DMS 273 treated with DMSO at 0.1 percent for 48 hours (cell line): ENCODE measurements at places on chromosomes 4 and X.

DNA sequence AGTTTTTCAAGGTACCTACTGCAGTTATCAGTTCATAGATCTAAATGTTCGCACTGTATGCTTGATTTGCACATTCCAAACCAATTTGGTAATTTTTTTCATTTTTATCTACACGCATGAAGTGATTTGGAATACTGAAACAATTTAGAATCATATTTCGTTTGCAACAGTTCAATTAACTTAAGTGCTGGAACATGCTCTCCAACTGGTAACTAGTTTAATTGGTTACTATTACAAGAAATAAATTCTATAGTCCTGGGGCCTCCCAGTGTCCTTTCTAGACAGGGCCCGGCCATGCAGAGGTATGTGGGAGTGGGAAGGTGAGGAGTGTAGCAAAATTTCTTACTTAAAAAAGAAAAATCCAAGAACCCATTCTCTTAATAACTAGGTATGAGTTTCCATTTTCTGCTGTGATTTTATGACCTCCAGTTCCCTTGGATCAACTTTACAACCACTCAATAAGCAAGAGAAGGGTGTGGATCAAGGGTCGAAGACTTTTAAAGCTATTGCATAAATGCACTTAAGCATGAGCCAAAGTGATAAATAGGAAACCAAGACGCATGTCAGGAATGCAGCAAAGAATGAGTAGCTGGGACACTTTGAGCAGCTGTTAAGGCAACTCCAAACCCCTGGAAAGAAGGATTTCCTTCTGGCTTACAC lies 106.9 kb downstream of the PPARGC1A start:
- no peak for DNase-seq

- DNase-seq = no peak
Measured at GRCh38 chrX:26722666-26723428, 506.9 kb downstream of the MAGEB5 start.

DNA sequence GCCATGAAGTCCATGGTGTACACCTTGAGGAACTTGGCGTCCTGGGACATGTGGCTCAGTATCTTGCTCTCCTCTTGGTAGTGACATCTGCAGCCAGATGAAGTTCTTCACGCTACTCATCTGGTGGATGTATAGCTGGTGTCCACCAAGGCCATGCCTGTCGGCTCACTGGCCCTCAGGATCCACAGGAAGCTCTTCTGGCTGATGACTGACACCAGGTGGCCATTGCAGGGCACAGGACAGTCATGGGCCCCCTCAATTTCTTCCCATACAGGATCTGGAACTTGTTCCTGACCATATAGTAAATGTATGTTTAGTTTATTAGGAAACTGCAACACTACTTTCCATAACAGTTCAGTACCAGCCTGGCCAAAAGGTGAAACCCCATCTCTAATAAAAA lies 10.3 kb upstream of the CLCN5 start:
- DNase-seq = no peak

- no peak for DNase-seq
Measured at GRCh38 chrX:71151366-71151765, 6.7 kb downstream of the NLGN3 start.

DNA sequence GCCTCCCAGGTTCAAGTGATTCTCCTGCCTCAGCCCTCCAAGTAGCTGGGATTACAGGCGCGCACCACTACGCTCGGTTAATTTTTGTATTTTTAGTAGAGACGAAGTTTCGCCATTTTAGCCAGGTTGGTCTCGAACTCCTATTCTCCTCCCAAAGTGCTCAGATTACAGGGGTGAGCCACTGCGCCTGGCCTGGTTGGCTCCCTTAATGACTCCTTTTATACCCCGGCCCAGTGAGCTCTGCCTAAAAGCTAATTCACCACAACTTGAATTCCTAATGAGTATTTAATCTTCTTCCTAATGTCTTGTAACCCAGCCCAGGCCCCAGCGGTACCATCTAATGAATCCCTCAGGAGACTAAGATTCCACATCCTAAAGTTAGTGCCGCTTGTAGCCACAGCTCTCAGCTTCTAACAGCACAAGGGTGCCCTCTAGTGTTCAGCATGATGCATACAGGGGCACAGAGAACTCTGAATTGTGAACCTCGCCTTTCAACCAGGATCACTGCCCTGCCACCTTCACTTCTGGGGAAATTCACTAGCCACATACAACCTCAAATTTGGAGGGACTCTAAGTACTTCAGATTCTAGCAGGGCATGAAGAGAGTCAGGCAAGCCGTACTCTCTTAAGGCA lies 89.5 kb downstream of the OR13H1 start:
- peak; percentile 14 for DNase-seq

GRCh38 chr4:94372991-94373390 lies 30.4 kb upstream of the HPGDS start:
- no peak for DNase-seq

DNA sequence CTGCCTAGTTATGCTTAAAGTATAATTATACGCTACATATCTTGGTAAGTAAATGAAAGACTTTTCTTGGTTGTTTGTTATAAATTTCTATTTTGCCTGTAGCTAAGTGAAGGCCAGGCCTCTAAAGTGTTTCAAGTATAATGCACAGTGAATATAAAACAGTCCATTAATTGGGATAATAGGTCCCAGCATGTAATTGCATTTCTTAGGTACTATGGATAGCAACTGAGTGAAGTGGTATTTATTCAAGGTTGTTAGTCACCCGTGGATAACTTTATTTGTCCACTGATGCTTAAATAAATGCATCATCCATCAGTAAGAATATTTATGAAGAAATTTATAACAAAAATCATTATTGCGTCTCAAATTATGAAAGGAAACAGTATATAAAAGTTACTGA lies 59.1 kb downstream of the TEX13C start:
- DNase-seq = no peak

DNA sequence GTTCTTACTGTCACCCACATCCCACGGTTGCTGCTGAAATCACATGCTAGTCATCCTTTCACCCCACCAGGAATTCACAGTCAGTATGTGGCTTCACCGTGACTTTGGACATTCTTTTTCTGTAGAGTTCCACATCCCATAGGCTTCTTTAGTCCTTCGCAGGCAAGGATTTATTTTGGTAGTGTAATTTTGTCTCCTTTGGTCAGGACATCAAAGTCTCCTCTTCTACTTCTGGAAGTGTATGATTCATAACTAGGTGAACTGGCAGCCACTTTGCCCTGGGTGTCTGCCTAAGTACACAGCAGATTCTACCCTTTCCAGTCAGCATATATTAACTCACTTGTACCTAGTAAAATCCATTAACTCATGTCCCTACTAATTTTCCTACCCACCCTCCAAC lies 38.3 kb upstream of the MMAA start:
- DNase-seq = no peak

DNA sequence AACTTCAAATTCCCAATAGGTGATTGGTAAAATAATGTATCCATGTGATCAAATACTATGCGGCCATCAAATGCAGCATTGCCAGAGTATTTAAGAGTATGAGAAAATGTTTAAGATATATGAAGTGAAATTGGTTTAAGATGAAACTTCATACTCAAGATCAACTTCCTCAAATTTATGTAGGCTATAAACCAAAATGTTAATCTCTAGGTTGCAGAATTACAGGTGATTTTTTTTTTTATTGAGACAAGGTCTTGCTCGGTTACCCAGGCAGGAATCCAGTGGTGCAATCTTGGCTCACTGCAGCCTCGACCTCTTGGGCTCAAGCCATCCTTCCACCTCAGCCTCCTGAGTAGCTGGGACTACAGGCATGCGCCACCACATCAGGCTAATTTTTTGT lies 25.3 kb downstream of the ACSL4 start:
- no peak for DNase-seq

- DNase-seq = no peak
Measured at GRCh38 chr4:40152637-40153036, 44.2 kb upstream of the RHOH start.

GRCh38 chr4:148216866-148217814 lies 225.1 kb downstream of the NR3C2 start:
- no peak for DNase-seq

GRCh38 chr4:478373-478772 lies 20.6 kb downstream of the ZNF721 start:
- no peak for DNase-seq

- DNase-seq = no peak
Measured at GRCh38 chr4:21979196-21979595, 30.6 kb upstream of the KCNIP4 start.

GRCh38 chrX:133654811-133655210 lies 239.5 kb upstream of the GPC4 start:
- DNase-seq = no peak

DNA sequence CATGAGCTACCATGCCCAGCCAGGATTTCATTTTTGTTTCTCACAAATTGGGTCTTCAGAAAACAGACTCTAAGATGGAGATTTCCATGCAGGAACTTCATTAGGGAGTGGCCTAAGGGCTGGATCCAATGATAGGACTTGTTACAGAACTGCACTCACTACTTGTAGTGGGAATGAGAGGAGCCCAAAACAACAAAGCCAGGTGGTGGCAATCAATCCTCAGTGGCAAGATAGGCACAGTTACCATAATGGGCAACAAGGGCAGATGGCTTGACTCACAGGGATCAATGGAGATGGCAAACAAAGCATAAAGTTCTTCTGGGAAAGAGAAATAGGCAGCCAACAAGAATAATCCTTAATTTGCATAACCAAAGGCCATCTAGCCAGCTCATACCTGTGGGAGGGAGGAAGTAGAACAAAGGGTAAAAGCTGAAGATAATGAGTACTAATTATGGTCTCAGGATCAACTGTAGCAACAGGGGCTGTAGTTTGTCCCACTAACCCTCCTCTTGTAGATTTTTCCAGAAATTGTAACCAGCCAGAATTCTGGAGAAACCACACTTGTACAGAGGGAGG lies 72.8 kb upstream of the MAPK10 start:
- no peak for DNase-seq

DNA sequence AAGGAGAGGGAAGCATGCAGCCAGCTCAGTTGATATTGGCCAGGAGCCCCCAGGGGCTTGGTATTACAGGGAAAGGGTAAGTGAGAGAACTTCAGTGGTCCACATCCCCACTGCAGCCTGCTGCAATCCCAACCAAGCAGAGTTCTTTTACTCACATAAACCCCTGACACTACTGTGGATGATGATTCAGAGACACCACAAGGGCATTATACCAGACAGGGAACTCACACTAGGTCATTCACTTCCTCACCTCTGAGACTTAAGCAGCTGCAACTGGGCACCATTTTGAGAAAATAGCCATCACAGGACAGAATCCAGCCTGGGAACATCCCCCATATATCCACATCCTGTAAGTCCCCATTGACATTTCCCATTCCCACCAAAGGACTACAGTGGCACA lies 248.0 kb downstream of the INPP4B start:
- DNase-seq = no peak

- no peak for DNase-seq
Measured at GRCh38 chr4:47954677-47955076, 40.3 kb upstream of the NFXL1 start.

GRCh38 chr4:100908540-100908939 lies 390.7 kb upstream of the EMCN start:
- no peak for DNase-seq

DNA sequence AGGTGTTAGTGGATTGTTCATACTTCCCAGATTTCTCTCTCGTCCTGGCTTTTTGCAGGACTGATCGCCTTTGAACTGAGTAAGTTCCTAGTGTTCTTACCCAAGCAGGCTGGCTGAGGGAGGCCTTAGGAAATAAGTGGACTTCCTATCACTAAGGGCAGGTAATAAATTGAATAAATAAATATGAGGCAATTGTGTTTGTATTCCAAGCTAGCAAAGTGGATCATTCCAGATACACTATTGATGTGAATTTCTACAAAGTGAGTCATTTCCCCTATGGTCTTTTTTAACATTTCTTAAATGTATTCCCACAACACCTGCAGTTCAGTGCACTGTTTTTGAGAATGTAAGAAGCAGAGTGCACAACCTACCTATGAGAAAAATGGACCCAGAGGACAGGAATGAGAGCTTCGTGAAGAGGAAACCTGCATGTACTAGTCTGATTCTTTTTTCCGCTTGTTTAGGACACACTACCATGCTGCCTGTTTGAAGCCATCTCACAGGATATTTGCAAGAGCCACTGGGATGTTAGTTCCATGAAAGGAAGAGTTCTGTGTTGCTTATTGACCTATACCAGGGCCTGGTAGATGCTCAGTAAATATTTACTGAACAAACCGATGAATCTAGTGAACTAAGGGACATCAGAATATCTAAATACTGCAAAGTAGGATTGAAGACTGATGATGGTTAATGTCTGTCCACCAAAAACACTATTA lies 29.0 kb upstream of the SMAD1 start:
- no peak for DNase-seq

DNA sequence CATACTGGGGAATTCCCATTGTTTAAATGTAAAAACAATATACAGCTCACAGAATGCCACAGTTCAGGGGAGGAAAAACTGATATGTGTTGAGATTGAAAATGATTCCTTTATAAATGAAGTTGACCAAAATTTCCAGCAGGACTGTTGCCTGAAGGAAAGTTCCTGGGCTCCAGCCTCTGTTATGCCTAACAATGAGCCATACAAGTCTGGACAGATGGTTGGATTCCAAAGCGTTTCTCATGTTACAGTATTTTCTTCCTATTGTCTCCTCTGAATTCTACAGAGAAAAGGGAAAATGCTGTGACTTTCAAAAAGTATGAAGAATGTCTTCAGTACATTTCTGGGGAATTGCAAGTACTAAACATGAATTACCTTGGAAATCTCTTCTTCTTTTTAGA lies 73.3 kb downstream of the ALPK1 start:
- DNase-seq = no peak

DNA sequence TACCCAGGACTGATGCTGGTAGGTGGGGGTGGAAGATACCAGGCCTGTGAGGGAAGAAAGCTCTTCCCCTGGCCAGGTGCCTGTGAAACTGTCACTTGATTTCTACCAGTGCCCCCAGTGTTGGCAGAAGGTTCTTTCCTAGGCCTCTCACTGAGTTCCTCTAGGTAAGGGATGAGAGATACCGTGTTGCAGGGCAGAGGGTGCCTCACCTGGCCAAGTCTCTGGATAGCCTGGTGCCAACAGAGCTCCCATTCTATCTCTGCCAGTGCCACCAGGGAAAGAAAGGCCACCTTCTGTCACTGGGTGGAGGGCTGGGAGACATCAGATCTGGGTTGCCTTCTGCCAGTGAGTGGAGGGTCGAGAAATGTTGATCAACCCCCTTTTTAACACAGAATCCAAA lies 94.1 kb downstream of the RTL5 start:
- no peak for DNase-seq

DNA sequence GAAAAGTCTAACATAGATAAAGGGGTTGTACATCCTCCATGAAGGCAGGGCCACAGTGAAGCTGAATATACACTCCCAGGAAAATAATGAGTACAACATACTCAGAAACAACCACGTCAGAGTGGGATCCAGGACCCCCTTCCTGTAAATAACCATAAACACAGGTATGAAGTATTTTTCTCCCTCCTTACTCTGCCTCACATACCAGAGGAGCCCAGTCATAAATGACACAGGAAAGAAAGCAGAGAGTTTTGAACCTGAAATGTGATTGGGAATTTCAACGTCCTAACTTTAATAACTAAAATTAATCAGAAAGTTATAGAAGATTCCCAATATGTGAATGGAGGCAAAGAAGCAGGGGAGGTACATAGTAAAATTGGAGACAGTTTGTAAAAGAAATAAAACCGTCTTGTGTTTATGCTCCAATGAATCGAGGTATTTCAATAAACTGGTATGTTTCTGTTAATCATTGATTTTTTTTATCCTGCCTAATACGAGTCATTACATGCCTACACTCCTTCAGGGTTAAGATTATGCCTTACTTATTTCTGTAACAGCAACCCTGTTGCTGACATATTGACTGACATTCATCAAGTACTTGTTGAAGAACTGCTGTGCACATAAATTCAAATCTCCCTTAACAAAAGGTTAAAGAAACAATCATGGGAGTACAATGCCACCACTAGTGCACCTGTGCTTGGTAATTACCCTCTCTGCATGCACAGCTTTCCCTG lies 431.3 kb downstream of the KCNIP4 start:
- DNase-seq = no peak
